ENCODE measurements at places on chromosomes 7 and 10. TPM values are rescaled to one million over a fixed set of nuclear protein-coding genes. Genes with fewer than 3 reads are reported as not detected.

The THSD7A gene
- total RNA-seq: 27.2 TPM

The HOXA9 gene
- 5.0 TPM for total RNA-seq

The SPDYE8 gene
- not detected for total RNA-seq

The SPAM1 gene
- not detected for total RNA-seq

The IKZF1 gene
- total RNA-seq: not detected
